CD8-positive, alpha-beta memory T cell (primary cell): ENCODE measurements at places on chromosomes 4 and X. TPM values are rescaled to one million over a fixed set of nuclear protein-coding genes. Genes with fewer than 3 reads are reported as not detected.

ATP1B4 gene
- total RNA-seq: not detected

TLL1 gene
- not detected for total RNA-seq

MTTP gene
- total RNA-seq: not detected

DNA sequence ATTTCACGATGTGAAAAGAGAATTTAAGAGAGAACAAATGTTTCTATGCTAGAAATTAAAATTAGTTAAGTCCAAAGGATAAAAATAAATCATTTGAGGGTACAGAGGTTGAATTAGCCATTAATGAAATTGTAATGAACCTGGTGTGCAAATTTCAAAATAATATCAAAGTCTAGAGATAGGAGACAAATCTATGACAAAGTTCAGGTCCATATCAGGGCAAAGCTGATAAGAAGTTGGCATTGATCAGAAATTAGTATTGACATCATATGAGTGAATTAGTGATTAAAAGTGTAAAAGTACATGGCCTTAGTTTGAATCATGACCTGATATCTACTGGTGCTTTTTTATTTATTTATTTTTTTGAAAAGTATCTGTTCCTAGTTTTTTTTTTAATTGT is 33.8 kb upstream of the UGT2A3 start:
- DNase-seq: no peak
- no peak overlapping the region for H3K27ac ChIP-seq
- no peak overlapping the region for H3K4me3 ChIP-seq
- no peaks in the 10 kb centered on the region for H3K36me3 ChIP-seq

- no peaks in the 10 kb centered on the region for H3K36me3 ChIP-seq
- H3K27ac ChIP-seq: no peak overlapping the region
- DNase-seq: no peak
- H3K4me1 ChIP-seq: no peaks in the 10 kb centered on the region
- H3K27me3 ChIP-seq: no peaks in the 10 kb centered on the region
Observed at GRCh38 chr4:88765729-88766128, 68.1 kb upstream of the NAP1L5 start.

DNA sequence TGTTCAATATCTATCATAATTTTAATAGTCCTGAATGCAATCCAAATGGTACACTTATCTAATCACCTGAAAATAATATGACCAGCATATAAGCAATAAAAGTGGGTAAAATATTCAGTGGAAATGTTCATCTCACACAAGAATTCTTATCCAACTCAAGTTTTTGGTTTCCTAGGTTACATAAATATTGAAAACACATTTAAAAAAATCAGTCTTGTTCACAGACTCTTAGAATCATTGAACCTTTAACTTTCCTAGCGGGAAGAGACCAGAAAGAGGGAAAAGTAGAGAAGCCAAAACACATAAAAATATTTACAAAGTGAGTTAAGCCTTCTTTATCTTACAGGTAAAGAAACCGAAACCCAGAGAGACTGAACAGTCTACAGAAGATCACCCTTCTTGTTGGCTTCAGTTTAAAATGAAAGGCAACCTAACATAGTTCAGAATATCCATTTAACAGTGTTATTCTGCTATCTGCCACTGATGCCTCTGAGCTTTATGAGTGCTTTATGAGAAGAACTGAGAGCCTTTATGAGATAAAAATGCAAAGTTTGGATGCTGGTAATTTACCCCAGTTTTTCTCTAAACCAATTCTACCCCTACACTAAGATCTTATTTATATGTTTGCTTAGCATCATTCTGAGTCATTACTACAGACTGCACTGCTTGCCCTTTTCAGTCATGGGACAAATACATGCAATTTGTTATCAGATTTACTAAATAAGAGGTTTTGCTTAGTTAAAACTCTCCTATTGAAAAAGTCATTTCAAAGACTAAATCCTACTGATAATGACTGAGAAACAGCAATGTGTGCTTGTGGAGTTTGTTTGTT is 453.3 kb upstream of the INTU start:
- H3K27ac ChIP-seq: no peak overlapping the region
- no peaks in the 10 kb centered on the region for H3K36me3 ChIP-seq
- no peak for DNase-seq
- H3K4me3 ChIP-seq: no peak overlapping the region
- H3K4me1 ChIP-seq: no peaks in the 10 kb centered on the region

DNA sequence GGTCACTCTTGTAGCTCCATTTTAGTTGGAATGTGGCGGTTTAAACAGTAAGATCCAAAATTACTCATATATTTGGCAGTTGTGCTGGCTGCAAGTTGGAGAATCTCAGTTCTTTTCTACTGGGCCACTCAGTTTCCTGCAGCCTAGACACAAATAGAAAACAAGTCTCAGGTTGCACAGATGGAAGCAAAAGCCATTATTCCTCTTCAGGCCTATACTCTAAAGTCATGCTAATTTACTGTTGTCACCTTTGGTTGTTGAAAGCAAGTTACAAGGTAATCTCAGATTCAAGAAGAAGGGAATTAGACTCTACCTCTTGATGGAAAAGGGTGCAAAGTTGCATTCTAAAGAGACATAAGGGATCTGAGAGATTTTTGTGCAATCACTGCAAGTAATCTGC is 345.4 kb downstream of the ADAM29 start:
- no peak overlapping the region for H3K27ac ChIP-seq
- no peak for DNase-seq
- no peaks in the 10 kb centered on the region for H3K4me1 ChIP-seq
- no peaks in the 10 kb centered on the region for H3K27me3 ChIP-seq
- no peaks in the 10 kb centered on the region for H3K36me3 ChIP-seq

GRCh38 chr4:88526221-88526815 is 2.7 kb upstream of the PYURF start:
- DNase-seq: peak; percentile 37
- no peak overlapping the region for H3K27ac ChIP-seq
- peaks cover 23% of the 10 kb centered on the region for H3K4me1 ChIP-seq
- no peaks in the 10 kb centered on the region for H3K27me3 ChIP-seq

- no peak overlapping the region for H3K4me3 ChIP-seq
- H3K36me3 ChIP-seq: no peaks in the 10 kb centered on the region
- no peaks in the 10 kb centered on the region for H3K4me1 ChIP-seq
- no peaks in the 10 kb centered on the region for H3K27me3 ChIP-seq
- no peak overlapping the region for H3K27ac ChIP-seq
Observed at GRCh38 chrX:38859602-38860001, 58.3 kb downstream of the MID1IP1 start.

DNA sequence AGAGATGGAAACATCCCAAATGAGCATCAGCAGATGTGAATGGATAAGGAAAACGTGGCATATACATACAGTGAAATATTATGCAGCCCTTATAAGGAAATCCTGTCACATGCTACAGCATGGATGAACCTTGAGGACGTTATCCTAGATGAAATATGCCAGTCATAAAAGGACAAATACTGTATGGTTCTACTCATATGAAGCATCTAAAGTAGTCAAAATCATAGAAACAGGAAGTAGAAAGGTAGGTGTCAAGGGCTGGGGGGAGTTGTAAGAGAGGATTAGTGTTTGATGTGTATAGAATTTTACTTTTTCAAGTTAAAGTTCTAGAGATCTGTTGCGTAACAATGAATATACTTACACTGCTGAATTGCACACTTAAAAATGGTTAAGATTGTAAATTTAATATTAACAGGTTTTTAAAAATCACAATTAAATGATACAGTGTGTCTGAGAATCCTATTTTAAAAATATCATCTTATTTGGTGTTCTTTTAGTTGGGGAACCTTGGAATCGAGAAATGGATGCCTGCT is 58.5 kb downstream of the KDM6A start:
- H3K4me3 ChIP-seq: no peak overlapping the region
- H3K36me3 ChIP-seq: no peaks in the 10 kb centered on the region
- H3K27ac ChIP-seq: no peak overlapping the region
- peaks cover 19% of the 10 kb centered on the region for H3K4me1 ChIP-seq
- no peak for DNase-seq

DNA sequence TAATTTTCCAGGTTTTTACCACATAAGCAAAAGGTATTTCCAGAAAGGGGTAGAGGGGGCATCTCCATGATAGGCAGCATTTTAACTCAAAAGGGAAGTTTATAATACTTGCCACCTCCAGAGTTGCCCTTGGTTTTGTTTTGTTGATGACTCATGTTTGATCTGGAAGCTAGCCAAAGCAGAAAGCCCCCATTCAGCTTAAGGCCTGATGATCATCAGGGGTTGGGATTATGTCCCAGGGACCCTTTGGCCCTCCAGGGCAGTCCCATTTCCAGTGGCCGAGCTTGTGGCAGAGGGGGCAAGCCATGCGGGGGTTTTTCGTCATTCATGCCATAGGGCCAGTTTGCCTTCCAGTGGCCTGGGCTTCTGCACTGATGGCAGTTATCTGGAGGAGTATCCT is 143.0 kb upstream of the PLAC1 start:
- H3K27ac ChIP-seq: no peak overlapping the region
- H3K4me1 ChIP-seq: no peaks in the 10 kb centered on the region
- H3K4me3 ChIP-seq: no peak overlapping the region
- no peak for DNase-seq
- H3K27me3 ChIP-seq: no peaks in the 10 kb centered on the region

DNA sequence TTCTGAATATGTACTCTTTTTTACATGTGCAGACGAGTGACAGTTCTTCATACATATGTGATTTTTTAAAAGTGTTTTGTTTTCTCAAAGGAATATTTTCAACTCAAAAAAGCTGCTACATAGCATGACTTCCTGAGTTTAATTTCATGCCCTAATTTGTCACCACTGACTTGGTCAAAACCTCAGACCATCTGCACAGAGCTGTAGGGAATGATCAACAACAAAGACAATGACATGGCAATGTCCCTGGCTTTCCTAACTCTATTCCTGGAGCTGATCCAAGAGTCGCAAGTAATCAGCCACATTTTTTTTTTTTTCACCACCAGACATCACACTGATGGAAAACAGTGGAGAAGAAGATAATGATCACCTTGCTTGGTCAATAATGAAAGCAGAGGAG is 97.7 kb downstream of the TMA16 start:
- H3K36me3 ChIP-seq: no peaks in the 10 kb centered on the region
- DNase-seq: no peak
- no peak overlapping the region for H3K4me3 ChIP-seq
- H3K27ac ChIP-seq: no peak overlapping the region

DNA sequence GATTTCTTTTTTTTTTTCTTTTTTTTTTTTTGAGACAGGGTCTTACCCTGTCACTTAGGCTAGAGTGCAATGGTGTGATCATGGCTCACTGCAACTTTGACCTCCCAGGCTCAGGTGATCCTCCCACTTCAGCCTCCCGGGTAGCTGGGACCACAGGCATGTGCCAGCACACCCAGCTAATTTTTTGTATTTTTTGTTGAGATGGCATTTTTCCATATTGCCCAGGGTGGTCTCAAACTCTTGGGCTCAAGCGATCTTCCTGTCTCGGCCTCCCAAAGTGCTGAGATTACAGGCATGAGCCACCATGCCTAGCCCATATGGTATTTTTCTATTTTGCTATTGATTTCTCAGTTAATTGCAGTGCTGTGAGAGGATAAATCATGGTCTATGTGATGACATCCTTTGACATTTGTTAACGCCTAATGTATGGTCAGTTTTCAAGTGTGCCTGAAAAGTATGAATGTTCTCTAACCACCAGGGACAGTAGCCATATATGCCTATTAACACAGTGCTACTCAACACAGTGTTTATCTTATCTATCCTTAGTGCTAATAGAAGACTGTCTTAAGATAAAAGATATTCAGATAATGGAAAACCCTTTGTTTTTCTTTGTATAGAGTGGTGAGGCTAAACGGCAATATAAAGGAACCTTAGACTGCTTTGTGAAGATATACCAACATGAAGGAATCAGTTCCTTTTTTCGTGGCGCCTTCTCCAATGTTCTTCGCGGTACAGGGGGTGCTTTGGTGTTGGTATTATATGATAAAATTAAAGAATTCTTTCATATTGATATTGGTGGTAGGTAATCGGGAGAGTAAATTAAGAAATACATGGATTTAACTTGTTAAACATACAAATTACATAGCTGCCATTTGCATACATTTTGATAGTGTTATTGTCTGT is 9.1 kb upstream of the HSPA4L start:
- no peaks in the 10 kb centered on the region for H3K36me3 ChIP-seq
- no peak overlapping the region for H3K4me3 ChIP-seq
- no peak overlapping the region for H3K27ac ChIP-seq
- no peak for DNase-seq

DNA sequence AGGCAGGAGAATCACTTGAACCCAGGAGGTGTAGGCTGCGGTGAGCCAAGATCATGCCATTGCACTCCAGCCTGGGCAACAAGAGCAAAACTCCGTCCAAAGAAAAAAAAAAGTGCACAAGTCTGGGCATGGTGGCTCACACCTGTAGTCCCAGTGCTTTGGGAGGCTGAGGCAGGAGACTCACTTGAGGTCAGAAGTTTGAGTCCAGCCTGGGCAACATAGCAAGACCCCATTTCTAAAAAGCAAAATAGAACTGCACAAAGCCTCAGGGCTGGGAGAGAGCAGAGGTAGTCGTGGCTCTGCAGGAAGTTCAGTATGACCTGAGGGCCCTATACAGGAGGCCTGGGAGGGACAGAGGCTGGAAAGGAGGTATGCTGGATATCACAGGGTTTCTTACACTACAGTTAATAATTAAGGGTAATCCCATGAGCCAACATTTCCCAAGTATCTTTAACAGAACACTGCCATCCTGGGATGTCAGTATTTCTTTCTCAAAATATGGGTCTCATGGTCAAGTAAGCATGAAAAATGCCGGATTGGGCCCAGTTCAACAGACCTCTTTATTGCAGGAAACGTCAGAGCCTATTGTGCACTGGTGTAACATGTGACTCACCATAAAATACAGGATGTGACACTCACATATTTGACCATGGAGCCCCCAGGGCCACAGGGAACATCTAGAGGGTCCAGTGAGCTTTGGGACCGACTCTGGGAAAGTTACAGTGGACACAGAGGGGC is 37.8 kb downstream of the ACSL1 start:
- H3K27me3 ChIP-seq: no peaks in the 10 kb centered on the region
- DNase-seq: no peak
- no peak overlapping the region for H3K4me3 ChIP-seq
- no peak overlapping the region for H3K27ac ChIP-seq
- H3K4me1 ChIP-seq: peaks cover 4% of the 10 kb centered on the region
- H3K36me3 ChIP-seq: no peaks in the 10 kb centered on the region

DNA sequence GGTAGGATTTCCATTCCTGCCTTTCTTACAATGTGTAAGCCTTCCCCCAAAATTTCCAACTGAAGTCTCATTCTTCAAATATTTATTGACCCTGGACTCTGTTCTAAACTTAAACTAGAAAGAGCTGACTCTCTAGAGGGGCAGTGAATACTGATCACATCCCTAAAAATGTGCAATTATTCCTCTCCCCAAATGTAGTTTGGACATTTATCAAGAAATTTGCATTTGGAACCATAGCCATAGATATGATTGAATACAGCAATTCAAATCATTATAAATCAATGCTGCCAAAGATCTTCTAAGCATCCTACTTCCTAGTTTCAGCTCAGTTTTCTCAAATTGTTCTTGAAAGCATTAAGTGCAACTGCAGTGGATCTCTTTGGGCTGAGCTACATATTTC is 525.7 kb downstream of the RAB28 start:
- DNase-seq: no peak
- no peaks in the 10 kb centered on the region for H3K36me3 ChIP-seq

- no peak overlapping the region for H3K27ac ChIP-seq
- no peak overlapping the region for H3K4me3 ChIP-seq
- peaks cover 9% of the 10 kb centered on the region for H3K4me1 ChIP-seq
- H3K27me3 ChIP-seq: no peaks in the 10 kb centered on the region
- no peaks in the 10 kb centered on the region for H3K36me3 ChIP-seq
Observed at GRCh38 chr4:159178979-159179969, 76.4 kb downstream of the RAPGEF2 start.

- no peak for DNase-seq
- no peaks in the 10 kb centered on the region for H3K36me3 ChIP-seq
- no peaks in the 10 kb centered on the region for H3K27me3 ChIP-seq
Observed at GRCh38 chrX:9522378-9523155, 57.7 kb downstream of the TBL1X start.
